Psoas muscle (tissue), 8 donors: ENCODE measurements at places on chromosomes 12 and 14. TPM values are rescaled to one million over a fixed set of nuclear protein-coding genes. Genes with fewer than 3 reads are reported as not detected.

DNA sequence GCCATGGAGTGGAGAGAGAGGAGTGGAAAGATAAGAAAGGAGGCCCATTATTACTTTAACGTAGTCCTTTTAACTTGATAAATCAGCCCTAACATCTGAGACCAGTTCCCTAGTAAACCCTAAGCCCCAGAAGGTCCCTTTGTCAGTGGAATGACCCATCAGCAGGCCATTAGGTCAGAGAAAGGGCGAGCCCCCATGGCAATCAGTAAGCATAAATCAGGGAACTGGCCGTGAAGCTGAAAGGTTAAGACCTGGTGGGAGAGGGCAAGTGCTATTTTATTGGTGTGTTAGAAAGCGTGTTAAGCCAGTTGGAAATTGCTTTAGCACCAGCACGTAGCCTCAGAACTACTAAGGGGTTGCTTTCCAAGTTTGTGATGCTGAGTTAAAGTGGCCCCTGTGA, 708.0 kb downstream of the BCL11B start:
- DNase-seq: no peak

DNA sequence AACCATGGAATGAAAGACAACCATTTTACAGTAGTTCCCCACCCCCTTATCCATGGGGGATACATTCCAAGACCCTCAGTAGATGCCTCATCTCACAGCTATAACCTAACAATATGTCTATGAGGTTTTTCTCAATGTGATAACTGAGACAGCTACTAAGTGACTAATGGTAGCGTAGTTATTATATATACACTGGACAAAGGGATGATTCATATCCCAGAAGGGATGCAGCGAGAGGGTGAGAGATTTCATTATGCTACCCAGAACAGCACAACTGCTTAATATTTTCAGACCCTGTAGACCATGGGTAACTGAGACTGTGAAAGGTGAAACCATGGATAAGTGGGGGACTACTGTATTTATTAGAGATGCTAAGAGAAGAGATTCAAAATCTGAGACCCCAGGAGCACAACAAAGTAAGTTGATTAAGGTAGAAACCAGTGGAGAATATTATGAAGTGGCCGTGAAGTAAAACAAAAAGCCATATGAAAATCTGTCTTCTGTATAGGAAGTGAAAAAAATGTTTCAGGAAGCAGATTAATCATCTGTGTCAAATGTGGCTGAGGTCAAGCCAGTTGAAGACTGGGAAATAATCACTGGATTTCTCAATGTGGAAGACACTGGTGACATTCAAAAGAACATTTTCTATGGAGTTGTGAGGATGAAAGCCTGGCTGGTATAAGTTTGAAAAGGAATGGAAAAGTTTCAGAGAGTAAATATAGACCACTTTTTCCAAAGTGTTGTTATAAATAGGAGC, 77.2 kb downstream of the RPL10L start:
- DNase-seq: no peak

DNA sequence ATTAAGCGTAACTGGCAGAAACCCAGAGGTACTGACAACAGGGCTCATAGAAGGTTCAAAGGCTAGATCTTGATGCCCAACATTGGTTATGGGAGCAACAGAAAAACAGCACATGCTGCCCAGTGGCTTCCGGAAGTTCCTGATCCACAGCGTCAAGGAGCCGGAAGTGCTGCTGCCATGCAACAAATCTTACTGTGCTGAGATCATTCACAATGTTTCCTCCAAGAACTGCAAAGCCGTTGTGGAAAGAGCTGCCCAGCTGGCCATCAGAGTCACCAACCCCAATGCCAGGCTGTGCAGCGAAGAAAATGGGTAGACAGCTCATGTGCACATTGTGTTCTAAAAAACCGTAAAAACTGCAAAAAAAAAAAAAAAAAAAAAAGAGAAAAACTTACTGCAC, 192.3 kb downstream of the MON2 start:
- no peak for DNase-seq

DNA sequence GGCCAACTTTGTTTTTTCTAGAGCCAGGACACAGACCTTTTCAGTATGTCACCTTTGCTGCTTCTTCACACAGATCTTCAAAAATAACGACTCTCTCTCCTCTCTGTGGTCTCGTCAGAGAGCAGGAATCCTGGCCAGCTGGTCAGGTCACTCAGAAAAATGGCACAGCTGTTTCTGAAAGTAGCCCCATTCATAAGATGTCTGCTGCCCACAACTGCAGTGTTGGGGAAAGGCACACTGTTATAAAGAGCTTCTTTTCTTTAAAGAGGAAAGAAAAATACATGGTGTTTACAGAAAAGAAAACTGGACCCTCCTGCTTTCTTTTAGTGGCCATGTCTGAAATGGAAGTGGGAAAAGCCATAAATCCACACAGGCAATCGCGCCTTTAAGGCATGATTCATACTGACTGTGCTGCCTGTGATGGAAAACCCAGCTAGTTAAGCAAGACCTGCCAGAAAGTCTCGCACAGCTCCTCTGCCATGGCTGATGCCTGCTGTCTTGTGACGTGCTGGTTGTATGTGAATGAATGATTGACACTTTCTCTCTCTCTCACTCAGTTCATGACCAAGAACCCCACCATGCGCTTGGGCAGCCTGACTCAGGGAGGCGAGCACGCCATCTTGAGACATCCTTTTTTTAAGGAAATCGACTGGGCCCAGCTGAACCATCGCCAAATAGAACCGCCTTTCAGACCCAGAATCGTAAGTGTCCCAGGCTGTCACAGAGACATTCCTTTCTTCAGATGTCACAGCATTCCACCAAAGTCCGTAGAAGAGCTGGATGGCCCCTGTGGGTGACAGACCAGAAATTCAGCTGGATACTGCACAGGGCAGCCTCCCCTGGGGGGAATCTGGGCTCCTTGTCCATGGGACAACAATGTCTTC, 147.9 kb upstream of the HIF1A start:
- DNase-seq: no peak

NYNRIN gene
- polyA plus RNA-seq: 1.1 TPM

AQP6 gene
- polyA plus RNA-seq: 0.04 TPM
